ENCODE measurements at places on chromosomes 3 and 15.

- no peak for DNase-seq
These were observed 1.1 kb downstream of the EIF4G1 start for GRCh38 chr3:184315543-184315867.

GRCh38 chr3:31661286-31661685 lies 128.6 kb downstream of the STT3B start:
- no peak for DNase-seq

- DNase-seq, result peak; percentile 76
These were observed 125.6 kb upstream of the MCTP2 start for GRCh38 chr15:94105760-94106159.

- no peak for DNase-seq
These were observed 185.3 kb upstream of the NECTIN3 start for GRCh38 chr3:110886222-110886893.

GRCh38 chr3:150161011-150161410 lies 190.3 kb upstream of the PFN2 start:
- no peak for DNase-seq

DNA sequence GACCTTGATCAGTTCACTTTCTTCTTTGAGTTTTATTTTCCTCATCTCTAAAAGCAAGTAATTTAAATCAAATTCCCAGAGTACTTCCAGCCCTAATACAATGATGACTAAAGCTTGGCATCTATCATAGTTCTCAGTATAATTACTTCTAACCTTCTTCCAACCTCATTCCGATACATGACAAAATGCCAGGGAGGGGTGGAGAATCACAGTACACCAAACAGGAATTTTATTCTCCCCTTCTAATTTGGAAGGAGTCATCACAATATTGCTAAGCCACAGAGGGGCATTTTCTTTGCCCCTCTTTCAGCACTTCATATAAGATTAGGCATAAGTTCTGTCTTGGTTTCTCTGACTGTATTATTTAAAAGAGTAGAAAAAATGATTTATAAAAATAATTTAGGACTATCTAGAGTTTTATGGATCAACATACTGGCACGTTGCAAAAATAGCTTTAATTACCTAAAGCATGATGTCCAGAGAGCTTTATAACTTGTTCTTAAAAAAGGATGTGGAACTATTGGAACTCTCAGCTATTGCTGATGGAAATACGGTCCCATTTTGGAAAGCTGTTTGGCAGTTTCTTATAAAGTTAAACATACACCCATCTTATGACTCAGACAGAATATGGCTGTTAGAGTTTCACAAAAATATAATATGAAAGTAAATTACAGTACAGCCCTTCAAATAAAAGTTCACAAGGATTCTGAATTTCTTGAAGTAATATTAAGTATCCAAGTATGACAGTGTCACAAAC lies 86.9 kb upstream of the UBE2E2 start:
- no peak for DNase-seq

DNA sequence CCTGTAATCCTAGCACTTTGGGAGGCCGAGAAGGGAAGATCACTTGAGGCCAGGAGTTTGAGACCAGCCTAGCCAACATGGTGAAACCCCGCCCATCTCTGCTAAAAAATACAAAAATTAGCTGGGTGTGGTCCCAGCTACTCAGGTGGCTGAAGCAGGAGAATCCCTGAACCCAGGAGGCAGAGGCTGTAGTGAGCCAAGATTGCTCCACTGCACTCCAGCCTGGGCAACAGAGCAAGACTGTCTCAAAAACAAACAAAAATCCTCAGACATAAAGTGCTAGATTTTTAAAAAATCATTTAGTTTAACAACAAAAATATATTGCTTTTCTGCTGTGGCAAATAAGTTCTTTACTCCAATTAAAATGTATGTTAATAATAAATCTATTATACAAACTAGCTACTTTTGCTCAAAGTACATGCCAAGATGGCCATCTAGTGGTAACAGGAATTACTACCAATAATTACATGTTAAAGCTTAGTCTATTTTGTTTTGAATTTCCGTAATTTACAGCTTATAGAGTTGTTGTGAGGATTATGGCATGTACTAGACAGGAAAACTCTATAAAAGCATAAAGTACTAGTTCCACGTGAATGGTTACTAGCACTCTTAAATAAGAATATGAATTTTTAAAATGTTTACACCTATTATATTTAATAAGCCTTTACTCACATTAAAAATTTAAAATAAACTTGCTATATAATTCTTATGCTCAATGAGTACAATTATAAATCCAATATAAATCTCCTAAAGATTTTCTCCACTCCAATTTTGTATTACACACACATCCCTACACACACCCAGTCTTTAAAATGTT lies 39.0 kb downstream of the GABPB1 start:
- DNase-seq, result peak; percentile 62

DNA sequence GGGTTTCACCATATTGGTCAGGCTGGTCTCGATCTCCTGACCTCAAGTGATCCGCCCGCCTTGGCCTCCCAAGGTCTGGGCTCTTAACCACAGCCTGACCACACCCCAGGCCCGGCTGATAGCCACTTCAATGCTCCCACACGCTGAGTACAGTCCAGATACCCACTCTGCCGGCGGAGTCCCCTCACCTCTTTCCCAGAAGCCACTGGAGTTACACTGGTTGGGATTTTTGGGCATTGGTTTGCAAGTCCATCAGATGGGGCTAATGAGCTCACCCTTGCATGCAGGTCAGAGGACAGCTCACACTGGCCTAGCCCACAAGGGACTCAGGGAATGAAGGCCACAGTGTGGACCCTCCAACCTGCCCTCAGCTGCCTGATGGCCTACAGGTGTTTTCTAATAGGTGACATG lies 60.1 kb downstream of the IQSEC1 start:
- no peak for DNase-seq

DNA sequence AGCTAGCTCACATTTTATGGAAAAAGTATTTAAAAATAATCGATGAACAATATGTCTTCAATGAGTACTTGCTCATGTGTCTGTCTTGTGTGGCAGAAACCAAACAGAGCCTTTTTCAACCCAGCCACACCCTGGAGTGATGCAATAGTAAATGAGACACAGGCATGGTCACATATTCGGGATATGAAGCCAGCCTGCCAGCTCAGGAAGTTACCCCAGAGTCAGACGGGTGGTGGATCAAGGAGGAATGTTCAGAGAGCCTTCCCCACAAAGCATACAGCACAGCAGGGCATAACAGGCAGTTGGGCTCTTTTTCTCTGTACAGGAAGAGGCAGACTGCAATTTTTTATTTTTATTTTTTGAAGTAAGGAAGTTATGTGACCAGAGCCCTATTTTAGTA lies 27.3 kb downstream of the LARP6 start:
- peak; percentile 93 for DNase-seq

Measured in epithelial cell of esophagus (primary cell).